ENCODE measurements at places on chromosomes 1 and 21. TPM values are rescaled to one million over a fixed set of nuclear protein-coding genes. Genes with fewer than 3 reads are reported as not detected.

Gene KCNA3
- polyA plus RNA-seq: 0.89 TPM

- DNase-seq: peak; percentile 4
Measured at GRCh38 chr1:63407002-63407401, 39.6 kb downstream of the ALG6 start.

Gene TMEM240
- polyA plus RNA-seq: 5.9 TPM

Gene RHOU
- 59.7 TPM for polyA plus RNA-seq
